ENCODE measurements at places on chromosomes 12 and 14.

DNA sequence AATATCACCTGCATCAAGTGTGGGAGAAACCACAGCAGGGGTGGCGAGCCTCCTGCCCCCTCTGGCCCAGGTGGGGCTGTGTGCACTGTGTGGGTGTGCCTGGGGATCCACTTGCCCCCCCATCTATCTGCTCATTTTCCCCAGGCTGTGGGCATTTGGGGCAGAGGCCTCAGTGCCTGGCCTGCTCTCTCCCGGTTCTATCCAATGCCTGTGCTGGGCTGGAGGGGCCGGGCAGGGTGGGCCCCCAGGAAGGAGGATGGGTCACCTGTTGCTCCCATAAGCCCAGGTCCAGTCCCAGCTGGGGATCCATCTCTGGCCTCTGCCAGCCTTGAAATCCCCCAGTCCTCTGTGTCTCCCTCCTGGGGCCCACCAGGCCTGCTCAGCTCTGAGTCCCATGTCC lies 105.6 kb downstream of the TMEM121 start:
- DNase-seq = no peak

GRCh38 chr12:115767916-115768315 lies 509.6 kb downstream of the MED13L start:
- DNase-seq = no peak

- DNase-seq = no peak
Measured at GRCh38 chr12:25725931-25726330, 172.8 kb upstream of the LMNTD1 start.

DNA sequence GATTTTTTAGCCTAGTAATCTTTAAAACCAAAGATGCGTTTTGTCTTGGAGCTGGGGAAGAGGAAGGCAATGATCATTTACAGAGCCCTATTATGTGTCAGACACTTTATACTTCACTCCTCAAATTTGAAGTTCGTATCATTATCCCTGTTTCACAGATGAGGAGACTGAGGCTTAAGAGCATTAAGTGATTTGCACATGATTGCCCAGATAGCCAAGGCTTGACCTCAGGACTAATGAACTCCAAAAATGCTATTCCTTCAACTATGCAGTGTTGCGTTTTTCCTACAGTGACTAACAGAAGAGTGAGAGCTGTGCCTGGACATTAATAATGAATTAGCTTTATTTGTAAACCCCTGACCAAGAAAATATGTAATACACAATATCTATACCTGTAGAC lies 136.8 kb upstream of the EEA1 start:
- no peak for DNase-seq

GRCh38 chr12:107822356-107822755 lies 47.9 kb downstream of the ASCL4 start:
- no peak for DNase-seq

DNA sequence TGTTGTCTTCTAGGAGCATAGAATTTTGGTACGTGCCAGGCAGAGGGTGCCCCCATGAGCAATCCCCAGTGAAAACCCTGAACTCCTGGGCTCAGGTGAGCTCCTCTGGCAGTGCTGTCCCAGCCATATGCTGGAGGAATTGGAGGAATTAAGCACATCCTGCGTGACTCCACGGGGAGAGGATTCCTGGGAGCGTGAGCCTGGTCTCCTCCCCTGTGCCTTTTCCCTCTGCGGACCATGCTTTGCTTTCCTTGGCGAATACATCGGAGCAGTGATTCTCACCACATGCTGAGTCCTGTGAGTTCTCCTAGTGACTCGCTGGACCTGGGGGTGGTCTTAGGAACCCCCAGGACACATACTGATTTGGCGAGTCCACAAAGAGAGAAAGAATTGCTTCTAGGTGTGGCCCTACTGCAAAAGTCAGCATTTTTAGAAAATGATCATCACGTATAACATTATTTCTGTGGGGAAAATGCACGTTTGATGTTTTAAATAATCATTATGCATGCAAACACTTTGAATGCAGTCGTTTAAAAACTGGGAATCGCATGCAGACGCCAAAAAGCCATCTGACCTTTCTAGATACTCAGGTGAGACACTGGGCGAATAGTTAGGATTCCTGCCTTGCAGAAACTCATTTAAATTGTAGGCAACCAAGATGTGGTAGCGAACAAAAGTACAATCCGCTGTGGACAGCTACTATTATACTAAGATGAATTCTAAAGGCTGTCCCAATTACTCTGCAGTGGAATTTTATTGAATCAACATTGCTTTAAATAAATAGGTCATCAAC lies 370.9 kb downstream of the TMEM132D start:
- no peak for DNase-seq

DNA sequence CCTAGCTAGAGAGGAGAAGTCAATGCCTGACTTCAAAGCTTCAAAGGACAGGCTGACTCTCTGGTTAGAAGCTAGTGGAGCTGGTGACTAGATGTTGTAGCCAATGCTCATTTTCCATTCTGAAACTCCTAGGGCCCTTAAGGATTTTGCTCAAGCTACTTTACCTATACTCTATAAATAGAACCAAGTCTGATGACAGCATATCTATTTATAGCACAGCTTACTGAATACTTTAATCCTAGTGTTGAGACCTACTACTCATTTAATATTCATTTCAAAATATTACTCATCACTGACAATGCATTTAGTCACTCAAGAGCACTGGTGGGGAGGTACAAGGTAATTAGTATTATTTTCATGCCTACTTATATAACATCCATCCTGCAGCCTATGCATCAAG lies 137.2 kb upstream of the PELI2 start:
- DNase-seq = no peak

DNA sequence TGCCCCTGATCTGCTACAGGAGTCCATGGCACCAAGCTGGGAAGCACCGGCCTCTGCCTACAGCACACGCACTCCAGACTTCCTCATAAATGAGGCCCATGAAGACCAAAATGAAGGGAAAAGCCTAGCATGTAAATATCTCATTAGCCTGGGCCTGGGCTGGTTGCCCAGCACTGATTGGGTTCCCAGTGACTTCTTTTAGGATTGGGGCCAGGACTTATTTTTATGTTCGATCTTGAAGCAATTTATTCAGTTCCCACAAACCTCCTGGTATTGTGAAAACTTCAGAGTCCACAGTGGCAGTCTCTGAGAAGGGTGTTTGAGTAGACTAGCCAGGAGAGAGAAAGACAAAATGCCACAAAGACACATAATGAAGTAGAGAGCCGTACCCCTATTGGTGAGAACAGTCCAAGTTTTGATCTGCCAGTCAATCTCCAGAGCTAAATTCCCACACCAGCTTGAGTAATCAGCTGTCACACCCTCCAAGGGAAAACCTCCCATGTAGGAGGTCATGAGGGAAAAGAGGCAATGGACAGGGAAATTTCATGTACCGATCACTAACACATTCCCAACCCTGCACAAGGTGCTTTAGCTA lies 78.2 kb downstream of the PHLDA1 start:
- no peak for DNase-seq

DNA sequence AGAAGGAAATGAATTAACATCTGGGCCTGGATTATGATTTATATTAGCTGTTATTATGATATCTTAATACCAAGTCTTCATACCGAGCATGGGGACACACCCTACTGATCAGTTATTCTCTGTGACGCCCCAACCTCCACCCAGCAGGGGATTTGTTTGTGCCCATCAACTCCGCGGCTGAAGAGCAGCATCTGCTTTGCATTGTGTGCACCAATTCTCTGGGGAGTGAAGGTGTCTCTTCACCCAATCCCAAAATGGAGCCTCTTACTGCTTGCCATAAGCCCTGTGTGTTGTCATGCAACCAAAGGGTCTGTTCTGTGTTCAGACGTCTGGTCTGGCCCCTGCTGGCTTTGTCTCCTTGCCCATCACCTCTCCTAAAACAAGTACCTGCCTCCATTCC lies 25.4 kb downstream of the DHRS2 start:
- DNase-seq = no peak

DNA sequence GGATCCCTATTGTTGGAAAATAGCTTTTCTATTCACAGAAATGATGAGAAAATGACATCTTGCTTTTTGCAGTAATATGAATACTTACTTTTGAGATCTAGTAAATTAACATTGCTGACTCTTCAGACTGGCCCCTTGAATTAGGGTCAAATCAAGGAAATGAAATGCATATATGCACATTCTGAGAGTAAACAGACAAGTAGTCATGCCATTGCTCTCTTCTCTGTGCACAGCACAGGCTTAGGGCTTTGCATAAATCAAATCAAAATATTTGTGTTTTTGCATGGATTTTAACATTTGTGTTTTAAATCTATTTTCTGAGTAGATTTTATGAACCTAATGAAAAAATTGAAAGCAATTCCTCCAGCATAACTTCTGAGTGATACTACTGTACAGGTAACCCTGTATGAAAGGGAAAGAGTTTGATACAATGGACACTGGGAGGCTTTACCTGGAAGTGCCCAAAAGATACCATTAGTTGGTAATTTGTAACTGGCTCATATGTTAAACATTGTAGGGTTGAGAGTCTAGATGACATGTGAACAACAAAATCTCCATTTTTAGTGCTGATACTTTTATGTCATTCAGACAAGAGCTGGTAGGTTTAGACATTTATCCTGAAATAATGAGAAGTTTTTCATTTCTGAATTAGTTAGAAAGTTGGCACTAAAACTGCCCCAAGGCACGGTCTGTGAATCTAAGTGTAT lies 280.2 kb upstream of the FBXO33 start:
- DNase-seq = no peak

DNA sequence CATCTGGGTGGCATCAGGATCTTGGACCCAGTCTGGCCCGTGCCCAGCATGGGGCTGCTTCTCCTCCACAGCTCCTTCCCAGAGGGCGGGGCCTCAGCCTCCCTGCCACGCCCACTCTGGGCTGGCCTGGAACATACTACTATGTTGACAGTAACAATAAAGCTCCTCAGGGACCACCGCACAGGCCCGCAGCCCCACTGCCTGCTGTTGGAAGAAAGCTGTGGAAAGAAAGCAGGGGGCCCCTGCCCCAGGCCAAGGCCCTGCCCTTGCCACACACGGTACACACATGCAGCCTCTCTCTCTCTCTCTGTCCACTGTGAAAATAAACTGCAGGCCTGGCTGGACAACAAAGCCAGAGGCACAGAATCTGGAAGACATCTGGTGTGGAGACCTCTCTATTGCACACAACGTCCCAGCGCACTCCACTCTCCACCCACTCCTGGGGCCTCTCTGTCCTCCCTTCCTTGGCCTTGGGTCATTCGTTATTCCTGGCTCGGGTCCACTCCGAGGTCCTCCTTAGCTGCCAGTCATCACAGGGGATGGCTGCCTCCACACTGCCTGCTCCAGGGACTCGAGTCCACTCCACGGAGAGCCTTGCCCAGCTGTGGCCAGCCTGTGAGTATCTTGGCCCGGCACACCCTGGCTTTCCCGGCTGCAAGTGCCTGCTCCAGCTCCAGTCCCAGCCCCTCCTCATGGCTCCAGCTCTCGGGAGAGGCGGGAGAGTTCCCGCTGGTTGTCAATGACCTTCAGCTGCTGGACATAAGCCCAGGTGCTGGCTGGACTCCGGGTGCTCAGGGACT lies 11.8 kb upstream of the ENDOU start:
- no peak for DNase-seq

DNA sequence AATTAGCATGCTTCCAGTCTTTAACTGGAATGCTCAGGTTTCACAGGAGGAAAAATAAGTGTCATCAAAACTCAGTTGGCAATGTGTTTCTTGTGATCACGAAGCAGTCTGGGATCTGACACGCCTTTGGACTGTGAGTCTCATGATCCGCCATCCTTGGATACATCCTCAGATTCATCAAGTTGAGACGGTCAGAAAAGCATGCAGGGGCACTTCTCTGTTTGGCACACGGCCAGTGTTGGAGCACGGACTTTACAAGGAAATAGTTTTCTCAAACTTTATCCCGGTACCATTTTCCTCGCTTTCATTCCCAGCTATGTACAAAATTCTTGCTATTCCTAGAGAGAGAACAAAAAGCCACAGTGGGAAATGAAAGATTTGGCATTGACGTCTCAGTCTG lies 88.4 kb upstream of the PARP11 start:
- no peak for DNase-seq

- no peak for DNase-seq
Measured at GRCh38 chr14:72262771-72263170, 330.5 kb downstream of the RGS6 start.

DNA sequence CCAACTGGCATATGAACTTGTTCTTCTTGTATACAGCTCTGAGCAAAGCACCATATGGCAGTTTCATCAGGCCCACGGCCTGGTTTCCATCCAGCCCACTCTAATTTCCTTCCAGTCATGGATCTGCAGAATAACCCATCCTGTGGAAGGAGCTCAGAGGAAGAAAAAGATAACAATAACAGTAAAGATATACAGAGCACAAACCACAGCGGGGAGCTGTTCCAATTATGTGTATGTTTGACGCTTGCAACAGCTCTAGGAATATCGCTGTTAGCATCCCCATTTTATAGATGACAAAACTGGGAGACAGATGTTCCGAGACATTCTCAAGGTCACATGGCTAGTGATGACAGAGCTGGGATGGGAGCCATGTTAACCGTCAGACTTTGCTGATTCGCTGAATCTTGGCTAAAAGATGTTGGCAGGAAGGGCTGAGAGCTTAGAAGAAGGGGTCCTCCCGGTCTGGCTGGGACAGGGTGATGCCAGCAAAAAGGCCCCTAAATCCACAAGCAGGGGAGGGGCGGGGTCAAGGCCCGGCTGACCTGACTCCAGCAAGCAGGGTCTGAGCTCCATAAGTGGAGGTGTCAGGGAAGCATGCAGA lies 34.4 kb upstream of the CIPC start:
- DNase-seq = no peak

Data from activated CD4-positive, alpha-beta T cell treated with anti-CD3 and anti-CD28 coated beads, Interleukin-2, amount 50 U/mL, for 24 hours (primary cell).